ENCODE measurements at places on chromosomes 7 and 10. TPM values are rescaled to one million over a fixed set of nuclear protein-coding genes. Genes with fewer than 3 reads are reported as not detected.

SKIDA1 gene
- 0.72 TPM for total RNA-seq

TRIM50 gene
- total RNA-seq = not detected

SPOCK2 gene
- total RNA-seq = 546 TPM

TAF6 gene
- total RNA-seq = 73.5 TPM

TDRD1 gene
- 0.38 TPM for total RNA-seq

- H3K27ac ChIP-seq = no peak overlapping the region
- H3K4me1 ChIP-seq = no peaks in the 10 kb centered on the region
- H3K27me3 ChIP-seq = no peaks in the 10 kb centered on the region
Measured at GRCh38 chr10:26318672-26319071, 102.1 kb downstream of the GAD2 start.

DNA sequence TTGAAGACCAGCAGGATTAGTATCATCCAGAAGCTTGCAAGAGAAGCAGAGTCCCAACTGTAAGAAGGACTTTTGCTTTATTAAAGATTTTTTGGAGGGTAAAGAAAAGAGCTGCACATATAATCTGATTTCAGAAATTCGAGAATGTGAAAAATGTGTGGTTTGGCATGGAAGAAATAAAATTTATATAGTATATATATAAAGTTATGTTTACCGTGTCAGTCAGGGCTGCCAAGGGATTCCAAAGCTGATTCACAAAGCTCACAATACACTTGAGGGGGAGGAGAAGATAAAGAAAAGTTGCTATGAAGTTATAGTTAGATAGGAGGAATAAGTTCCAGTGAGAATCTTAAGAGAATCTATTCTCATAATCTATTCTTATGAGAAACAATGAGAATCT, 231.8 kb upstream of the CACNA2D1 start:
- H3K27ac ChIP-seq = no peak overlapping the region
- peaks cover 10% of the 10 kb centered on the region for H3K4me1 ChIP-seq
- no peak for DNase-seq
- no peak overlapping the region for H3K4me3 ChIP-seq

GRCh38 chr7:47413526-47414341, 168.2 kb downstream of the TNS3 start:
- no peak for DNase-seq
- no peak overlapping the region for H3K27ac ChIP-seq
- H3K4me1 ChIP-seq = no peaks in the 10 kb centered on the region
- no peaks in the 10 kb centered on the region for H3K27me3 ChIP-seq

- H3K27ac ChIP-seq = no peak overlapping the region
- H3K36me3 ChIP-seq = no peaks in the 10 kb centered on the region
- H3K27me3 ChIP-seq = no peaks in the 10 kb centered on the region
- H3K4me1 ChIP-seq = no peaks in the 10 kb centered on the region
Measured at GRCh38 chr7:130154501-130155317, 50.5 kb downstream of the TMEM209 start.

GRCh38 chr10:133082685-133083421, 4.9 kb upstream of the ADGRA1 start:
- H3K4me3 ChIP-seq = no peak overlapping the region
- H3K27me3 ChIP-seq = no peaks in the 10 kb centered on the region
- no peaks in the 10 kb centered on the region for H3K36me3 ChIP-seq
- H3K4me1 ChIP-seq = no peaks in the 10 kb centered on the region
- H3K27ac ChIP-seq = no peak overlapping the region

DNA sequence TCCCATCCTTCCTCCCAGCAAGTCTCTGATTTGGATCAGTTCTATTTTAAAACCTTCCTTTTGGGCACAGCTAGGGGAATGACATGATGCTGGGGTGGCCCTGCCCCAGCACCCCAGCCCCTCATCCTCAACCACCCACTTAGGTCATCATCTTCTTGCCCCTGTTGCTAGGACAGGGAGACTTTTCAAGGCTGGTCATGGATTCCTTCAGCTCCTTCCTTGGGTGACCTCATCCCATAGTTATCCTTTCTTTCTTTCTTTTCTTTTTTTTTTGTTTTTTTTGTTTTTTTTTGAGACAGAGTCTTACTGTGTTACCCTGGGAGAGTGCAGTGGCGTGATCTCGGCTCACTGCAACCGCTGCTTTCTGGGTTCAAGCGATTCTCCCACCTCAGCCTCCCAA, 127.2 kb downstream of the WDFY4 start:
- H3K27me3 ChIP-seq = no peaks in the 10 kb centered on the region
- H3K4me3 ChIP-seq = no peak overlapping the region
- no peak for DNase-seq
